Dermis lymphatic vessel endothelial cell (primary cell): ENCODE measurements at places on chromosomes 3 and 15. TPM values are rescaled to one million over a fixed set of nuclear protein-coding genes. Genes with fewer than 3 reads are reported as not detected.

Gene TASOR
- 72.4 and 96.9 TPM in 2 replicates for total RNA-seq

Gene SPINT1
- 0.33 and 0.34 TPM in 2 replicates for total RNA-seq

Gene SEMA5B
- total RNA-seq, result 0.11 and 0.26 TPM in 2 replicates

Gene SLC51B
- total RNA-seq, result not detected in 2 replicates

Gene CCR9
- total RNA-seq, result not detected in 2 replicates

Gene WWTR1
- 198 and 225 TPM in 2 replicates for total RNA-seq

Gene MYNN
- 20.5 and 28.4 TPM in 2 replicates for total RNA-seq

Gene ARHGAP11A
- 3.4 and 4.3 TPM in 2 replicates for total RNA-seq

Gene CFAP92
- total RNA-seq, result 1.0 and 1.3 TPM in 2 replicates

Gene TIGIT
- not detected in 2 replicates for total RNA-seq

Gene RHOV
- under 0.01 TPM in 1 of 2 replicates, not detected in the other for total RNA-seq

Gene LMLN
- 2.4 and 3.3 TPM in 2 replicates for total RNA-seq

Gene ERICH6
- total RNA-seq, result under 0.01 and 0.09 TPM in 2 replicates

Gene THOC7
- total RNA-seq, result 35.4 and 50.6 TPM in 2 replicates

Gene CCDC9B
- 11.8 and 12.4 TPM in 2 replicates for total RNA-seq

Gene RGMA
- total RNA-seq, result under 0.01 TPM in 1 of 2 replicates, not detected in the other

Gene XCR1
- total RNA-seq, result not detected in 2 replicates

Gene OXTR
- 0.17 and 0.65 TPM in 2 replicates for total RNA-seq

Gene TLE3
- 10.8 and 13.8 TPM in 2 replicates for total RNA-seq

Gene MELTF
- 0.60 and 1.2 TPM in 2 replicates for total RNA-seq

Gene MUC4
- total RNA-seq, result not detected in 2 replicates

Gene ANKUB1
- total RNA-seq, result not detected in 2 replicates

Gene ADGRG7
- not detected in 2 replicates for total RNA-seq

Gene FXR1
- 166 and 217 TPM in 2 replicates for total RNA-seq

Gene C3orf52
- 8.6 and 16.8 TPM in 2 replicates for total RNA-seq

Gene TGM4
- total RNA-seq, result under 0.01 TPM in 1 of 2 replicates, not detected in the other

Gene NOX5
- under 0.01 and 0.09 TPM in 2 replicates for total RNA-seq

Gene TM4SF18
- total RNA-seq, result 258 and 437 TPM in 2 replicates
